ENCODE measurements at places on chromosomes 4 and X.

DNA sequence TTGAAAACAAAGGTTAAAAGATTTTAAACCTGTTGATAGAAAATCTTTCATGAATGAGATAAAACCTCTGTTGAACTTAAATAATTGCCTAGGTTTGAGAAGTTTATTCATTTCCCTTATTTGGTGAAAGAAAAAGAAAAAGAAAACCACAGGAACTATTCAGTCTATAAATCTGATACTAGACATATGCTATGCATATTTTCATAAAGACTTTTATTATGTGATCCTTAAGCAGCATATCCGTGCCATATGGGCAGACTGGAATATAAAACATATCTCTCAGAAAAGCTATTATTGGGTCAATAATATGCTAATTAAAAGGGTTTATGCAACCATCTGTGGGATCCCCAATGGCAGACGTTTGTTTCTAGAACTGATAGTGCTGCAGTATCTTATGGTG, 178.7 kb downstream of the RASL11B start:
- no peak for DNase-seq

- no peak for DNase-seq
These were observed 38.7 kb downstream of the NLGN3 start for GRCh38 chrX:71183341-71183740.

DNA sequence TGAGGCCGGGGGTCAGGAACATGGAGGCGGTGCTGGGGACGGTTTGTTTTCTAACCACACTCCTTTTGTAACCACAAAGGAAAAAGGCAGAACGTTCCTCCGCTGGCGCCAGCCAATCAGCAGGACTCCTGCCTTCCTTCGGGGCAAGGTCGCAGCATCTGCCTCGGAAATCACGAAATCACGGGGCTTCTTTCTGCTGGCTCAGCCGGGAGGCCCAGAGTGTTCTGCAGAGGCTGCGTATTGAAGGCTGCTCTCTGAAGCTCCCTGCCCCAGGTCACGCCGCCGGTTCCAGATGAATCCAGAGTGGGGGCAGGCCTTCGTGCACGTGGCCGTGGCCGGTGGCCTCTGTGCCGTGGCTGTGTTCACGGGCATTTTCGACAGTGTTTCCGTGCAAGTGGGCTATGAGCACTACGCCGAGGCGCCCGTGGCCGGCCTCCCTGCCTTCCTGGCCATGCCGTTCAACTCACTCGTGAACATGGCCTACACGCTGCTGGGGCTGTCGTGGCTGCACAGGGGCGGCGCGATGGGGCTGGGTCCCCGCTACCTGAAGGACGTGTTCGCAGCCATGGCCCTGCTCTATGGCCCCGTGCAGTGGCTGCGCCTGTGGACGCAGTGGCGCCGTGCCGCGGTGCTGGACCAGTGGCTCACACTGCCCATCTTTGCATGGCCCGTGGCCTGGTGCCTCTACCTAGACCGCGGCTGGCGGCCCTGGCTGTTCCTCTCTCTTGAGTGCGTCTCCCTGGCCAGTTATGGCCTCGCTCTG, 9.4 kb downstream of the TMEM187 start:
- DNase-seq = peak; percentile 69

DNA sequence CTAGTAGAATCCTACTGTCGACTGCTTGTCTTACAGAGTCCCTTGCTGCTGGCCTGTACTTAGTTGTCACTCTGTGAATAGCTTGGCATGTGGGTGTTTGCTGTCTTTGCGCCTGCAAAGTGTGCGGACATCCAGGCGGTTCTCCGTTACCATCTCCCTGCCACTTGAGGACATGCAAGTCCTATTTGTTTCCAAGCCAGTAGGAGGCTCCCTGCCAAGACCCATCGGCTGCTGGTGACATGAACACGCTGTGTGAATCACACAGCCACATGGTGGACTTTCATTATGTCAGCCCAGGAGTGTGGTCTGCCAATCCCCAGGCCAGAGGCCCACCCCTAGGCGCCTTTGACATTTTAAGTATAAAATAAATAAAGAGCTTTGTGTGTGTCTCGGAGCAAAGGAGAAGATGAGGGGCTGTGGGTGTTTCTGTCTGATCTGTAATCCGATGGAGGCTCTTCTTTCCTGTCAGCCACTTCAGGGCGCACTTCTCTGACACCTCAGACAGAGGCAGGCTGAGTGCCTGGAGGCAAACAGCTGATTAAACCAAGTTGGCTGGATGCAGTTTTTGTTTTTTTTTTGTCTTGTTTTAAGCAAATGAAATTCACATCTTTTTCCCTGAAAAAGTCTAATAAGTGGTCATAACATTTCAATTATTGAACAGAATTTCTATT, 51.5 kb downstream of the ALPK1 start:
- no peak for DNase-seq

DNA sequence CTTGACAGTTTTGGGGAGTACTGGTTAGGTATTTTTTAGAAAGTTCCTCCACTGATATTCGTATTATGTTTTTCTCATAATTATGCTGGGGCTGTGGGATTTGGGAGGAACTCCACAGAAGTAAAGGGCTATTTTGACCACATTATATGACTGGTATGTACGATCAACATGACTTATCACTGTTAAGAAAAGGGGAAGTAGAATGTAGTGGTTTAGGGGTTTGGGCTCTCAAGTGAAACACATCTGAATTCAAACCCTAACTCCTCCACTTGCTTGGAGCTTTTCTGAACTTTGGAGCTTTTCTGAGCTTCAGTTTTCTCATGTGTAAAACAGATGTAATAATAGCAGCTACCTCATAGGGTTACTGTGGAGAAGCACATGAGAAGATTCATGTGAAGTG, 96.4 kb upstream of the C1GALT1C1 start:
- DNase-seq = no peak

- DNase-seq = no peak
These were observed 6.5 kb upstream of the ARHGAP6 start for GRCh38 chrX:11672213-11672612.

- DNase-seq = no peak
These were observed 3.4 kb downstream of the GLUD2 start for GRCh38 chrX:121050781-121051180.

DNA sequence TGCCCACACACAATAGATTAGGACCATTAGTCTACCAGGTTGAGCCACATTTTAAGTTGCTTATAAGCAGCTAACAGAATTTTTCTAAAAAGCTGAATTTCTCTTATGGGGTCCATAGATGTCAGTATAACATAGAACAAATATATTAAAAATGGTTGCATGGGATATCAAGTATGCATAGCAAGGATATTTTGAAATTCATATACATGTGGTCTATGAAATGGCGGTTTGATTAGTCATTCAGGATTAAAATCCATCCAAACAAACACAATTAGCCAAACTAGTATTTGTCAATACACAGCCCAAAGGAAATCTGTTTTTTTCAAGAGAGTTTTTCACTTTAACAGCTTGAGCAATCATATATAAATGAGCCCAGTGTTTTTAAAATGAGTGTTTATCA, 33.5 kb upstream of the AMOT start:
- no peak for DNase-seq

- no peak for DNase-seq
These were observed 28.2 kb upstream of the MID1 start for GRCh38 chrX:10648614-10649013.
